ENCODE measurements at places on chromosomes 5 and 9.

GRCh38 chr5:95761771-95762651 lies 30.9 kb downstream of the RHOBTB3 start:
- DNase-seq: peak; percentile 68

GRCh38 chr5:79602889-79603288 lies 9.4 kb upstream of the TENT2 start:
- no peak for DNase-seq

DNA sequence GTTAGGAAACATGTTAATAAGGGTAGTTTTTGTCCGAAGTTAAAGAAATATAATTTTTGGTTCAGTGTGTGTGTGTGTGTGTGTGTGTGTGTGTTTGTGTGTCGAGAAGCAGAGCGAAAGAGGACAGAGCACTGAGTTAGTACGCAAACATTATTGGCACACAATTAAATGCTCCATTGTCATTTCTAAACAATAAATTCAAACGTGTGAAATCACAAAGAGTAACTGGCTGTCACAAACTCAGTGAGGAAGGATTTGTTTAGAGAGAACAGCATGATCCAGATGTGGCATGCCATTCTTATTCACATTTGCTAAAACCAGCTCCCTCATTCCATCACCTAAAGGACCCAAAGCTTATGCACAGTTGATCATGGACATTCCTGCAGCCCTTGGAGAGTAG lies 970.8 kb downstream of the DTWD2 start:
- DNase-seq: no peak

DNA sequence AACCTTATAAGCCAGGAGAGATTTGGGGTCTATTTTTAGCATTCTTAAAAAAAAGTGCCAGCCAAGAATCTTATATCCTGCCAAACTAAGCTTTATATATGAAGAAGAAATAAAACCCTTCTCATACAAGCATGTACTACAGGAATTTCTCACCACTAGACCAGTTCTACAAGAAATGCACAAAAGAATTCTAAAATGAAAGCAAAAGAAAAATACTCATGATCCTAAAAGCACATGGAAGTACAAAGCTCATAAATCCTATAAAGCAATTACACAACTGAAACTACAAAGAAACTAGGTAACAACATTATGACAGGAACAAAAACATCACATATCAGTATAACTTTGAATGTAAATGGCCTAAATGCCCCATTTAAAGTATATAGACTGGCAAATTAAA lies 34.5 kb upstream of the HTR4 start:
- no peak for DNase-seq

- DNase-seq: peak; percentile 84
Observed at GRCh38 chr5:123717139-123717538, 205.2 kb downstream of the CSNK1G3 start.

DNA sequence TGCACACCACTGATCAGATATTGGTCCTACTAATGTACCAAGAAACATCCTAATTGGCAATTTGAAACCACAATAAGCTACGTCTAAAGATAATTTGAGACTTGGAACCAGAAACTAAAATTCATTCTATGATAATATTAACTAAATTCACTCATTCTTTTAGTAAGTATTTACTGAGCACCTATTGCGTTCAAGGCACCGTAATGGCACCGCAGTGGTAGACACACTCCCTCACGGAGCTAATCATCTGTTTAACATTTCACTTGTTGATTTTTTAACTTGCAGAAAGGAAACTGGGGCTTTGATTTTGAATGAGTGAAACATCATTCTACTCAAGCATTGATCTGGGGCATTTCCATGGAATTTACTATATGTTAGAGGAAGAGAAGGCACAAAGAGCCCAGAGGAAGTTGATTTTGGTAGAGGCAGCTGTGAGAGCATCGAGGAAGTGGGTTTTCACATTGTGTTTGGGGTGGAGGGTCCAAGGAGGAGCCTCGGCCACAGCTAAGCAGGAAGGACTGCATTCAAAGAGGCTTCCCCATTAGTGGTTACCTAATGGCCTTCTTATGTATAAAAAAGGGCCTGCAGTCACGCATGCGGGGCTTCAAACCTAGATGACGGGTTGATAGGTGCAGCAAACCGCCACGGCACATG lies 7.1 kb downstream of the RAPGEF1 start:
- DNase-seq: no peak

- DNase-seq: no peak
Observed at GRCh38 chr5:134736173-134736812, 2.1 kb upstream of the CAMLG start.

- DNase-seq: peak; percentile 0
Observed at GRCh38 chr9:101119206-101119819, 90.8 kb downstream of the PLPPR1 start.

GRCh38 chr9:36967997-36968396 lies 66.1 kb downstream of the PAX5 start:
- no peak for DNase-seq

Measured in fibroblast of the aortic adventitia (primary cell).